Fibroblast of gingiva (primary cell): ENCODE measurements at places on chromosomes 1 and 21.
A peak's percentile ranks its signal among the peaks of the same experiment; 100 is the strongest.

- no peak for DNase-seq
Measured at GRCh38 chr1:56577406-56578137, 1.8 kb downstream of the PLPP3 start.

DNA sequence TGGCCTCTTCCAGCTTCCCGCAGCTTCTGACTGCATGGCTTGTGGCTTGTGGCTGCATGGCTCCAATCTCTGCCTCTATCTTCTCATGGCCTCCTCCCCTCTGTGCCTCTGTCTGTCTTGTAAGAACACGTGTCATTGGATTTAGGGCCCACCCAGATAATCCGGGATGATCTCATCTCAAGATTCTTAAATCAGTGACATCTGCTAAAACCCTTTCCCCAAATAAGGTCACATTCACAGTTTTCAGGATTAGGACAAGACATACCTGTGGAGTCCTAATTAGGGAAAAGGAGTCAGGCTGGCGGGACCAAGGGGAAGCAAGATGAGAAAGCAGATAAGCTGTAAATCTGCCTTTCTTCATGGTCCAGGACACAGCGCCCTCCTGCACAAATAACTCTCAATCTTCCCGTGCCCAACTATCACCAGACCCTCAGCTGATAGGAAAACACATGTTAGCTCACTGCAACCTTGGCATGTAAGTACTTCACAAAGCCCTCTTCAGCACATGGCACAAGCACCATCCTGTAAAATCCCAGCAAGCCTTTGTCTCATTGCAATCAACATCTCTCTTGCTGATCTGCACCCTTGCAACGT lies 82.2 kb downstream of the SPSB1 start:
- DNase-seq, result no peak

- DNase-seq, result peak; percentile 86
Measured at GRCh38 chr21:41616031-41616591, 108.2 kb upstream of the TMPRSS2 start.

DNA sequence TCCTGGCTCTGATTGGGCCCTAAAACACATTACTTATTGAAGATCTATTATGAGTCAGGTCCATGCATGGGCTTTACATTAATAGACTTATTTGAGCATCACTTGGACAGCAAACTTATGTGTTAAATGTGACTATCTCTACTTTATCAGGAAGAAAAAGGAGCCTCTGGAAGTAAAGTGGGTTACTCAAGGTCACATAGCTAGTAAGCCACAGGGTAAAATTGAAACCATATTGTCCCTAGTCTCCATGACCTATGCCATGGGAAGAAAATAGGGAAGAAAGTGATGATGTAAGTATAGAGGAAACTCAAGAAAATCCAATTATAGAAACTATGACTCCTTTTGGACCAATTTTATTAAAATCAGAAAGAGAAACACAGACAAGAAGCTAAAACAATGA lies 555.3 kb downstream of the NUF2 start:
- DNase-seq, result peak; percentile 88

DNA sequence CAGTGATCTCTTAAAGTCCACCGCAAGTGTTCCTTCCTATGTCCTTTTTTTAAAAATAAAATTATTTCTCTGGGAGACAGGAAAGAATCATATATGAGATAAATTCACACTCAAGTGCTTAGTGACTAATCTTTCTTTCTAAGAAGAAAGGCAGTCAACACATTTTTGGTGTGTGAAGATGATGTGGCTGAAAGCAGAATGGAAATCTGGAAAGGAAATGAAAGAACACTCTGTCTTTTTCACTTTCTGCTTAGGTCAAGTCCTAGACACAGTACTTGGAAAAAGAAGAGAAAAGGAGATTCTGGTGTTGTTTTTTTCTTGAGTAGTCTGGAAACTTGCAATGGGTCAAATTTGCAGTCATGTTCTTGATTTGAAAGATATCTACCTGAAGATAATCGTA lies 45.5 kb upstream of the PRRX1 start:
- DNase-seq, result peak; percentile 4

DNA sequence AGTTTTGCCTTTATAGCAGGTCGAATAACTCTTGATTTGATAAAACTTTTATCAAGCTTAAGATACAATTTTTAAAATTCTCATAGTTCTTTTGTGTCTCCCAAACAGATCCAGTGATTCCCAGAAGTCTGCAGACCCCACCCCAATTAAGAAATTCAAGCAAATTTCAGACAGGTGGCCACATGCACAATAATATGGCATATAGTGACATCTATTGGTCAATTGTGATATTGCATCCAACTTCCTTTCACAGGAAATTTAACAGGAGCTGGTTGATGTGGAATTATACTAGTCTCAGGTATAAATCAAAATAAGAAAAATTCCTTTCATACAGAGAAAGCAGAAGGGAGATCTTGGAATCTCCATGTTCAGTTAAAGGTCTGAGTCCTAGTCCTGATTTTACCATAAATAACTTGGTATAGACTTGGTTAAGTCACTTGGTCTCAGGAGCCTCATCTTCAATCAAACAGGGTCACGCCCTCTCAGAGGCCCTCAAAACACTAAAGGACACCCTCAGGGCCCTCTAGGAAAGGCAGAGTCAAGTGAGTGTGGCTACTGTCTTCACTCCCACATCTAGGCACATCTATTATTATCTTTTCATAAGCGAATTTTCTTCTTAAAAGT lies 24.1 kb downstream of the PIGM start:
- no peak for DNase-seq

- no peak for DNase-seq
Measured at GRCh38 chr1:9062846-9063245, 6.6 kb downstream of the SLC2A5 start.

- no peak for DNase-seq
Measured at GRCh38 chr1:57599236-57599994, 175.6 kb upstream of the DAB1 start.

DNA sequence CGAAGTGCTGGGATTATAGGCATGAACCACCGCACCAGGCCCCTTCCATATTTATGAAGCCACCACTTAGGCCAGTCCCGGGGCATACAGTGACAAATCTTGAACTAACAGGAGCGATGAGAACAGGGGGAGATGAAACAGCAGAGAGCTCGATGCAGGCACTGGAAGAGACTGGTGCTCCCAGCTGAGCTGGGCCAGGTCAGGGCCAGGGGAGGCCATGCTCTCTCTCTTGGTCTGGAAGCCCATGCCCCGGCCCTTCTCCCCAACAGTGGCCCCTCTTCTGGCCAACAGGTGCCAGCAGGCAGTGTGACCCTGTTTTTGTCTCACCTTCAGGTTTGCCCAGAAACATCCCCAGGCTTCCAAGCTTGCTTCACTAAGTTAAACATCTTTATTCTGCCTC lies 269.9 kb upstream of the C1orf174 start:
- DNase-seq, result no peak

DNA sequence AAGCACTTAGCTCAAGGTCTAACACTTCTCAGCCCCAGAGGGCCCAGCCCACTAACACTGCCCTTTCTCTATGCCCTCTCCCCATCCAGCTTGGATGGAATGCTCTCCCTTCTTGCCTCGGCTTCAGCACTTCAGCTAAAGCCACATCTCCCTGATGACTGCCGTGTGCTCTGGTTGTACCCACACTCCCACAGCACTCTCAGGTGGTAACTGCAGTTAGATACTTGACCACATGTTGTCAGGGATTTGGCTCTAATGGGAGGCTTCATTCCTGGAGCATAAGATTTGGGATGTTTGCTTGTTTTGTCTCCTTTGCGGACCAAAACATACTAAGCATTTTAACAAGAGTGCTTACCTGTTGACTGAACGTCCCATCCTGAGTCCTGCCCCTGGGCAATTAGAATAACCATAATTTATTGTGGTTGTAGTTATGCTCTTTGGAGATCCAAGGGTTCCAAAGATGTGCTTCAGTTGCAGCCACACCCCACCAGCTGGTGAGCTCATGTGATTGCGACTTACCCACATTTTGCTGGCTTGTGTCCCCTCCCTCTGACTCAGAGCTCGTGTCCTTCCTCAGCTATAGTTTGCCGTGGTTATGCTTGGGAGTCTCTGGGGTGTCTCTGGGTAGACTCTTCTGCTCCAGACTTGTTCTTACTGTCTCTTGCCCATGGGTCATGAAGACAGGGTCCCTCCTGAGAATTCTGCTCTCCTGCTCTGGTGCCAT lies 7.7 kb upstream of the SLC26A9 start:
- DNase-seq, result peak; percentile 60

GRCh38 chr21:38976900-38977299 lies 171.2 kb downstream of the ETS2 start:
- no peak for DNase-seq

DNA sequence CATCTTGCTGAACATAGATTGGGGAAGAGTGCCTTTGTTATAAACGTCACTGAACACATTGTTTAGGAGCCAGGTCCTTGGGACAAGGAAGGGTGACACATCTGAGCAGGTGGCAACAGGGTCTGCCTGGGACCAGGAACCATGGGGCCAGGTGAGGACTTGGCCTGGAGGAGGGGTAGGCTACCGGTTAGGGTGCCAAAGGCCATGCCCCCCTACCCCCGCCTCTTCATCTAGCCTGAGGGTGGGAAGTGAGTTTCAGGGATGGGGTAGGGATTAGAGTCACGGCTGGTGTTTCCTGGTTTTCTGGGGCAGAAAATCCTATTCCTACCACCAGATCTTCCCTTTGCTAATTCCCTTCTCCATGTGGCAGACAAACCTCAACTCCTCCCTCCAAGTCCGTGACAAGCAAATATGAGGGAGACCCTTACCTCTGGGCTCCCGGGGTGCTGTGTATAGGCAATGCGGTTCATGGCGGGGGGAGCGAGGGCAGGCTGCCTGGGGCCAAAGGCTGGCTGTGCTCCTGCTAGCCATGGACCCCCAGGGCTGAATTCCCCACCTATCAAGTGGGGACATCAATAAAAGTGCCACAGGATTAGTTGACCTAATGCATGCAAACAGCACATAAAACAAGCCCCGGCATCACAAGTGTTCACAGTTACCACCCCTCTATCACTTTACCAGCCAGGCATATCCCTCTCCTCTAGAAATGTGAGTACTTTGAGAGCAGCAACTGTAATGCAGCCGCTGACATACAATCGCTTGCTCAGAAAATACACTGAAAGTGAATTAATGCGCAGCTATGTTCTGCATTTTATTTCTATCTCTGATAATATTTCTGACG lies 14.5 kb downstream of the CD247 start:
- no peak for DNase-seq

DNA sequence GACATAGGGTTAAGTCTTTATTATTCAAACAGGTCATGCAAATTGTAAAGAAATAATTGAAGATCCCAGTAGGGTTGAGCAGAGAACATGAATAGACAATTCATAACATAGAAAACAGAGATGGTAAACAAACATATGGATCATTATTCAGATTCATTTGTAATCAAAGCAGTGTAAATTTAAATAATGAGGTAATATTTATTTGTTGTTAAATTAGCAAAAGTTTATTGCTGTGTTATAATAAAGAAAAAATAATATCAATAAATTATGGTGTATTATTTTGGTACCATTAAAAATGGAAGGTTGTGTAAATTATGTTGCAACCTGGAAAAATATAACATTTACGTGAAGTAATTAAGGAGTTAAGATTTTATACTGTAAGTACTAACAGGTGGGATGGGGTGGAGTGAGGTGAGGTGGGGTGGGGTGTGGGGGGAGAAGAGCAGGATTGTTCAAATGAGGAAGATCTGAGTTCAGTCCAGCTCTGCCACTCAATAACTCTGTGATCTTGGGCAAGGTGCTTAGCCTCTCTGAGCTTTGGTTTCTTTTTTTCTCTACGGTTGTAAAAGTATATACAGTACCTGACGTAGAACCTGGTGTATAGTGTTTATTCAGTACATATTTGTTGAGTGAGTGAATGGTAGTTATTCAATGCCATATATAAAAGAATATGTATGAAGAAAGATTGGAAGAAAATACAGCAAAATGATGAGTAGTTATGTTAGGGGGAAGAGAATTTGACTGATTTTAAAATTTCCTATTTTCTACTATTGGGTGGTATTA lies 140.3 kb upstream of the KIF26B start:
- no peak for DNase-seq

- no peak for DNase-seq
Measured at GRCh38 chr1:30378003-30378596, 345.3 kb downstream of the MATN1 start.
